Endothelial cell of umbilical vein (primary cell): ENCODE measurements at places on chromosomes 1 and 21. TPM values are rescaled to one million over a fixed set of nuclear protein-coding genes. Genes with fewer than 3 reads are reported as not detected.

TMEM53 gene
- 5.3 and 5.7 TPM in 2 replicates for total RNA-seq

OR2AJ1 gene
- total RNA-seq: not detected in 2 replicates

TMCO4 gene
- 9.0 and 10.3 TPM in 2 replicates for total RNA-seq

KIRREL1 gene
- total RNA-seq: 53.6 and 57.6 TPM in 2 replicates

GBP6 gene
- total RNA-seq: not detected in 2 replicates

SPATC1L gene
- total RNA-seq: 15.3 and 31.7 TPM in 2 replicates

ADAMTS5 gene
- total RNA-seq: not detected in 2 replicates

KLF17 gene
- total RNA-seq: not detected in 2 replicates

DNA sequence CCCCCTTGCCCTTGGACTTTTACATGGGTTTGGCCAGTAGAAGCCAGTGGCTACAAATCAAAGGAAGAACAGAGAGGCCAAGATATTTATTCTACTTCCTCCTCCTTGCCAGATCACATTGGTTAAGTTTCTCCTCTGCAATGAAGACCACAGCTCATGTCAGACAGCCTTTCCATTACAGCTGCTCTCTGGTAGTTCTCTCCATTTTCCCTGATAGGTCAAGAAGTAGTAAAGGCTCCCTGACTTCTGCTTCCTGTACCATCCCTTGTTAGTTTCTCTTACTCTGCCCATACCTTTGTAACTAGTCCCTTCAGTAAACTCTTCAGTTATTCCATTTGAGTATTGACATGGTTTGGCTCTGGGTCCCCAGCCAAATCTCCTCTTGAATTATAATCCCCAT lies 27.8 kb downstream of the NME7 start:
- DNase-seq: no peak

DNA sequence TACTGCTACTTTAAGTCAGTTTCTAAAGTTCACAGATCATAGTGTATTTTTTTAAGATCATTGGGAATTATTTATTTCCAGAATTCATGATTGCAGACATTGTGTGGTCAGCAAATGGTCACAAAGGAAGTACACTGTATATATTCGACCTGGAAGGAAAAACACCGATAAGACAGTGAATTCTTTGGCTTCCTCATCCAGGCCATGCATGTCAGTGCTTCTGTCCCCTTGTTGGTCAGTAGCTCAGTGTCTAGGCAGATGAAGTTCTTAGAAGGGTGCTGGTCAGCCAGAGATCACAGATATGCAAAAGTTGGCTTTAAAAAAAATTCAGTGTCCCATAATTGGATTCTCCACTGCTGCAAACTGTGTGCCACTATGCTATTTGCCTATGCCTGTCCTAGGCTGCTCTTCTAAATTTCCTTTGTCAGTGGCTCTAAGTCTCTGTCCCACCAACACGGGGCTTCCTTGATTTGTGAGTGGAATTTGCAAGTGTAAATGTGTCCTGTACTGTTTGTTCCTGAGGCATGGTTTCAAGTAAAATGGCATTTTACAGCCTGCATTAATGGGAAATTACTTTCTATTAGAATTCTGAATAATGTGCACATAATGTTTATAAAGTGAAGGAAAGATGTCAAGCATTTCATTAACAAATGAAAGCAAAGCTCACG lies 12.0 kb upstream of the VAMP4 start:
- no peak for DNase-seq

- no peak for DNase-seq
Observed at GRCh38 chr1:19427087-19427781, 58.1 kb downstream of the CAPZB start.

DNA sequence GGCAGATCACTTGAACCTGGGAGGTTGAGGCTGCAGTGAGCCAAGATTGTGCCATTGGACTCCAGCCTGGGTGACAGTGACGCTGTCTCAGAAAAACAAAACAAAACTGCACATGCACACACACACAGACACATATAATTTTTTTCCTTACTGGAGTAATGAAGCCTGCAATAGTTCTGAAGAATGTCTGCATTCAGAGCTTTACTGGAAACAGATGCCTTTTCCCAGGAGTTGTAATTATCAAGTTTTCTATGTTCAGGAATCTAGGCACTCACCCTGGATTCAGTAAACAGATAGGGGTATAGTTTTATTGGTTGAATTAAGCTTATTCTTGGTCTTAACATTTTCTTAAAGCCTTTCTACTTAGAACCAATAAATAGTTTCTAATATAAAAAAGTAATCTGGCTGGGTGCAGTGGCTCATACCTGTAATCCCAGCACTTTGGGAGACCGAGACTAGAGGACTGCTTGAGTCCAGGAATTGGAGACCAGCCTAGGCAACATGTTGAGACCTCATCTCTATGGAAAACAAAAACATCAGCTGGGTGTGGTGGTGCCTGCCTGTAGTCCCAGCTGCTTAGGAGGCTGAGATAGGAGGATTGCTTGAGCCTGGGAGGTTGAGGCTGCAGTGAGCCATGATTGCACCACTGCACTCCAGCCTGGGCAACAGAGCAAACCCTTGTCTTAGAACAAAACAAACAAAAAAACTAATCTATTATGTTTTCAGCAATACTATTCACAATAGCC lies 15.8 kb downstream of the SPEN start:
- DNase-seq: no peak

DNA sequence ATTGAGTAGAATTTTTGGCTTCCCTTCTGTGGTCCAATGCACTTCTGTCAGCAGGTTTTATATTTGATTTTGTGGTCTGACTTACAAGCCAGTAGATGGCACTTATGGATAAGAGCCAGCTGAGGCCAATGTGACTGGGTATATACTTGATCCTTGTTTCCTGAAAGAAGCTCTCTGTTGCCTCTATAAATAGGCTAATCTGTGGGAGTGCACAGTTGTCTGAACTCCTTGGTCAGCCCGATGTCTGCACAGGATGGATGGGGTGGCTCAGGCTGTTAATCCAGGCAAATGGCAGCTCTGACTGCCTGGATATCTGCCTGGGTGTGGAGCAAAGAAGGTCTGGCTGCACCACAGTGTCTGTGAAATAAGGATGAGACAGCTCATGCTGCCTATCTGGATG lies 1183.7 kb upstream of the PRMT6 start:
- no peak for DNase-seq

GRCh38 chr1:223001653-223002634 lies 141.1 kb downstream of the TLR5 start:
- no peak for DNase-seq

- DNase-seq: no peak
Observed at GRCh38 chr1:44973645-44974044, 12.8 kb downstream of the EIF2B3 start.

- no peak for DNase-seq
Observed at GRCh38 chr1:248045209-248045608, 1.4 kb upstream of the OR2L3 start.

- DNase-seq: no peak
Observed at GRCh38 chr1:19342062-19342750, 30.1 kb downstream of the SLC66A1 start.

DNA sequence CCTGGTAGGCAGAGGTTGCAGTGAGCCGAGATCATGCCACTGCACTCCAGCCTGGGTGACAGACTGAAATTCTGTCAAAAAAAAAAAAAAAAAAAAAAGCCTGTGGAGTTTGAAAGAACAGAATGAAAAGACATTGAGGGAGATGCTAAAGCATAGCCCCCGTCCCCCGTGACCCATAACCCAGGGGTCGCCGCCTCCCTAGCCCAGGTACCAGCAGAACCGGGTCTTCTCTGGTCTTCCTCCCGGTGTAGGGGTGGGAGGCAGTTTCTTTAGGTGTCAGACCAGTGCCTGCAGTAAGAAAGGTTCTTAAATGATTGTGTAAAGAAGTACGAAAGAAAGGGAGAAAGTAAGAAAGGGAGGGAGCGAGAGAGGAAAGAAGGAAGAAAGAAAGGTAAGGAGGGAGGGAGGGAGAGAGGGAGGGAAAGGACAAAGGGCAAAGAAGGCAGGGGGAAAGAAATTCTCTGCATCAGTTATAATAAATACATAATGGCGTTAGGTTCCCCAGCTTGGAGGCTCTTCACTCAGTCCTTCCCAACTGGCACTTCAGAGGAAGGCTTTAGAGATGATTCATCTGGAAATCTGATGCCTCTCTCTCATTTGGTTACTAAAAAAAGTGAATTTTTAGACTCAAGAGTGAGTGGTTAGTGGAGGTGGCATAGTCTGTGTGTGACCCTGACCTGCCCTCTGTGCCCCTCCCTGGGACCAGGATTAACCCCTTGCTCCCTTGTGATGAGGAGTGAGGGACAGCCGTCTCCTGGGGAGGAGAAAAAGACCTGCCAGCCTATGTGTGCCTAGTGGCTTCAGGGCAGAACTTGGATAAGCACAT lies 1.1 kb downstream of the IL24 start:
- no peak for DNase-seq

DNA sequence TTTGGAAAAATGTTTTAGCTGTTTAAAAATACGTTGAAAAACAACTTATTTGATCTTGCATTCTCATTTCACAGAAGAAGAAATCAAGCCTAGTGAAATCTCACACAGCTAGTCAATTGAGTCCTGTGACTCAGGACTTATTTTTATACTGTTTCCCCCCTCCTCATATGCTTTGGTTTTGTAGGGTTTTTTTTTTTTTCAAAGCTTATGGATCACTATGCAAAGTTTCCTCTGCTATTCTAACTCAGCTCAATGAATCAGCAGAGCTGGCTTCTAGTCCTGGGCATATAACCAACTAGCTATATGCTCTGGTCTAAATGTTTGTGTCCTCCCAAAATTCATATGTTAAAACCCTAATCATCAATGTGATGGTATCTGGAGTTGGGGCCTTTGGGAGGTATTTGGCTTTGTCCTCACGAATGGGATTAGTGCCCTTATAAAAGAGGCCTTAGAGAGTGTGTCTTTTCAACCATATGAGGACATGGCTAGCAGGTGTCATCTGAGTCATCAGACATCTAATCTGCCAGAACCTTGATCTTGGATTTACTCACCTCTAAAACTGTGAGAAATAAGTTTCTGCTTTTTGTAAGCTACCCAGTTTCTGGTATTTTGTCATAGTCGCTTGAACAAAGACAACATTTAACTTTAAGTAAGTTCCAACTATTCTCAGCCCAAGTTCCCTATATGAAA lies 317.2 kb upstream of the C1orf87 start:
- no peak for DNase-seq

- DNase-seq: no peak
Observed at GRCh38 chr1:159187033-159187432, 15.6 kb downstream of the CADM3 start.

- DNase-seq: no peak
Observed at GRCh38 chr1:161966067-161966466, 57.6 kb downstream of the OLFML2B start.

GRCh38 chr1:228219245-228219961 lies 11.6 kb downstream of the OBSCN start:
- DNase-seq: no peak

GRCh38 chr1:172184506-172185191 lies 235.8 kb upstream of the C1orf105 start:
- DNase-seq: no peak

- no peak for DNase-seq
Observed at GRCh38 chr21:37059181-37059580, 13.7 kb downstream of the PIGP start.

- DNase-seq: no peak
Observed at GRCh38 chr1:183896466-183897048, 91.6 kb downstream of the RGL1 start.

DNA sequence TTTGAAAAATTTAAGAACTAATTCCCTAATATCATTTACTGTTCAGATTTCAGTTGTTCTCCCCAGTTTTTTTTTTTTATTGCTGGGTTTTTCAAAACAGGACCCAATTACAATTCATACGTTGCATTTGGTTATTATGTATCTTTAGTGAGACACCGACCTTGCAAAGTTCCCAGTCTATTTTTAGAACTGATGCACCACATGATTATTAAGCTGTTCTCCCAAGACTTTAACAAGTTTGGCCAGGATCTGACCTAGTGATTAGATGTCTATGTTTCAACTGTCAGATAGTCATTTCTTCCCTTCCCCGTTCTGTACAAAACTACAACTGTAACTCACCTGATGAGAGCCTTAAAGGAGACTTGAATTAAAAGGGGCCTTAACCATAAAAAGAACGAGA lies 7.9 kb downstream of the UBE2T start:
- no peak for DNase-seq

DNA sequence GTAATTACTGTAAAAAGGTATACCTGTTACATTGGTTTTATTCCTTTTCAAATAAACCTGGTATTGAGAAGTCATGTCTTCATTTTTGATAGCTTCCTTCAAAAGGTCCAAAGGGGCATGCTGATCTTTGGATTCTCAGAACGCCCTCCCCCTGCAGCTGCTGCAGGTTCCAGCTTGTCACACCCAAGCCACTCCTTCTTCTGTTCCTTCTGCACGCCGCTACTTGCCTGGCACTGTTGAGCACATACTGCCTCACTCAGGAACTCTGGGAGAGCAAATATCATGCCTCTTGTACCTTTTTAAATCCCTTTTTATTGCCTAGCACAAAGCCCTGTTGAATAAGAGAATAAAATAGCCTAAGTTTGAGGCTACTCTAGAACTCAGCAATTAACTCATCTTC lies 136.9 kb downstream of the BARHL2 start:
- DNase-seq: no peak

DNA sequence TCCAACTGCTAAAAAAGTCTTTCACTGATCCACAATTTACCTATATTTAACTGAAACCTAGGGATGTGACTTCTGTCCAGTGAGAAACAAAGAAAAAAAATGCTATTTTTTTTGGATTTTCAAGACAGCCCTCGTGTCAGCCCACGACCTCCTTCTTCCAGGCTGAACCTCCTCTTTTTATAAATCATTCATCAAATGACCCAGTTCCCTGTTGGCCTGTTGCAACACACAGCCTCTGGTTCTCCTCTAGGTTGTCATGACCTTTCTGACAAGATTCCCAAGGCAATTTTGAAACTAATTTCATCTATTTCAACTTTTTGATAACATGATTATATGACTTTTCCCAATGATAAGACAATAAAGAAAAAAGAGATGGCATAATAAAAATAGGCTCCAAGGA lies 74.6 kb downstream of the PGBD5 start:
- DNase-seq: no peak

DNA sequence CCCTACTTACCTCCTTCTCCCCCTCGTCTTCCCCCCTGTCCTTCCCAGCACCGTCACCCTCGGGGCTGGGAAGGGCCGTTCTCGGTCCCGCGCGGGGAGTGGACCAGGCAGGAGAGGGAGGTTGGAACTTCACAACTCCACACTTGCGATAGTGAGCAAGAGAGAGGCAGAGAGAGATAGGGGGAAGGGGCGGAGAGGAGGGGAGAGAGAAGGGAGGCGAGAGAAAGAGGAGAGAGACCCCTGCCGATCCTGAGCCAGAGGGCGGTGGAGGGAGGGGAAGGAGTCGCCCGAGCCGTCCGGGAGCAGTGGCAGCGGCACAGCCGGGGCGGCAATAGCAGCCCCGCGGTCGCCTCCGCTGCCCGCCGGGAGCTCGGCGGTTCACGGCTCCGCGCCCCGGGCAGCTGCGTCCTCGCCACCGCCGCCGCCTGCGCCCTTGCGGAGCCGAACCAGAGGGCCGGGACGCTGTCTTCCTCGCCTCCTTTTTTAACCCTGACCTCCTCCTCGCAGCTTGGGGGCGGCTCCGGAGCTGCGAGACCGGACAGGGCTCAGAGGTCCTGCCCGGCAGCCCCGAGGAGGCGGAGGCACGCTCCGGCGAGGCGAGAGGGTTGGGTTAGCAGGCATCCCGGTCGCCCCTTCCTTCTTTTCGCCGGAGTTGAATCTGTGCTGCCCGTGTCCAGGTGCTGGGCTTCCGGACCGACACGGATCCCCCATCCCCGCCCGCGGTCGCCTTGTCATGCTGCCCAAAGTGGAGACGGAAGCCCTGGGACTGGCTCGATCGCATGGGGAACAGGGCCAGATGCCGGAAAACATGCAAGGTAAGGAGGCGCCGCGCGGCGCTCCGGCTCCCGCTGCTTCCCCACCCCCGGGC lies 11.7 kb downstream of the NR5A2 start:
- peak; percentile 65 for DNase-seq

- DNase-seq: no peak
Observed at GRCh38 chr1:213714645-213715044, 273.1 kb upstream of the PROX1 start.

- DNase-seq: no peak
Observed at GRCh38 chr1:38194472-38194871, 147.9 kb upstream of the POU3F1 start.
